ENCODE measurements at places on chromosomes 12 and 14.
A peak's percentile ranks its signal among the peaks of the same experiment; 100 is the strongest.

- DNase-seq = no peak
Measured at GRCh38 chr12:70581208-70581607, 56.0 kb downstream of the PTPRB start.

DNA sequence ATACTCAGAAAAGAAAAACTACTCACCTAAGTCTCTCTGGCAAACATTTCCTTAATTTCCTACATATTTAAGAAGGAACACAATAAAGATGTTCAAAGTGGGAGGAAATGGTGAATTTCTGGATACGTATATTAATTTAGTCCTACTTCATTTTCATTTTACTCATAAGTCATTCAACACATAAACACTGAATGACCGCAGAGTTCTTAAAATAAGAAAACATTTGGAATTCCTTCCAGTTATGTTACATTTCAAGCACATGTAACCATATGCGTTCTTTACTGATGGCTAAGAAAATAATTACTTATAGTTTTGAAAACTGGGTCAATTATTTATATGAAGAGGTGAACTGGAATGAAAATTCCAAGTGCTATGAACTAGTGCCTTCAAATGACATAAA, 409.3 kb downstream of the BCAT1 start:
- DNase-seq = no peak

GRCh38 chr14:63747846-63748245, 20.0 kb upstream of the SGPP1 start:
- DNase-seq = no peak

GRCh38 chr12:119012179-119012578, 30.8 kb downstream of the SRRM4 start:
- DNase-seq = no peak

GRCh38 chr14:50943943-50944646, at the start of gene PYGL:
PYGL (minus strand) TSS chr14:50944483; CDS start chr14:50944403, 80 bp downstream.
- DNase-seq = peak; percentile 33

GRCh38 chr12:92540782-92541423, 161.9 kb upstream of the PLEKHG7 start:
- no peak for DNase-seq

- no peak for DNase-seq
Measured at GRCh38 chr12:4780641-4781611, 60.7 kb downstream of the GALNT8 start.

DNA sequence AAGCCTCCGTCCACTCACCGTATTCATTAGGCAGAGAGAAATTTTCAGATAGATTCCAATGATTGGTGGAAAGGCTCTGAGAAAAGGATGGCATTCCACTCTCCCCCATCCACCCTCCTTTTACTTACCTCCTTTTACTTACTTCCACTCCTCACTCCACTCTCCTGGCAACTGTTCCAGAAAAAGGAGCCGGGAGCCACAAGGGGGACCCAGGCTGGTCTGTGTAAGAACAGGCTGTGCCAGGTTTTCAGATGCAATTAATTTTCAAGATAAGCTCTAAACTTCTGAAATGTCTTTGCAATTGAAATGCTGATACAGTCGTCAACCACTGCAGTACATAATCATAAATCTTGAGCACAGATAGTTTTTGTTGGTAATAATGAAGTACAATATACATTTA, 248.8 kb downstream of the ANO6 start:
- no peak for DNase-seq

GRCh38 chr12:113582521-113583218, 111.0 kb upstream of the LHX5 start:
- no peak for DNase-seq

DNA sequence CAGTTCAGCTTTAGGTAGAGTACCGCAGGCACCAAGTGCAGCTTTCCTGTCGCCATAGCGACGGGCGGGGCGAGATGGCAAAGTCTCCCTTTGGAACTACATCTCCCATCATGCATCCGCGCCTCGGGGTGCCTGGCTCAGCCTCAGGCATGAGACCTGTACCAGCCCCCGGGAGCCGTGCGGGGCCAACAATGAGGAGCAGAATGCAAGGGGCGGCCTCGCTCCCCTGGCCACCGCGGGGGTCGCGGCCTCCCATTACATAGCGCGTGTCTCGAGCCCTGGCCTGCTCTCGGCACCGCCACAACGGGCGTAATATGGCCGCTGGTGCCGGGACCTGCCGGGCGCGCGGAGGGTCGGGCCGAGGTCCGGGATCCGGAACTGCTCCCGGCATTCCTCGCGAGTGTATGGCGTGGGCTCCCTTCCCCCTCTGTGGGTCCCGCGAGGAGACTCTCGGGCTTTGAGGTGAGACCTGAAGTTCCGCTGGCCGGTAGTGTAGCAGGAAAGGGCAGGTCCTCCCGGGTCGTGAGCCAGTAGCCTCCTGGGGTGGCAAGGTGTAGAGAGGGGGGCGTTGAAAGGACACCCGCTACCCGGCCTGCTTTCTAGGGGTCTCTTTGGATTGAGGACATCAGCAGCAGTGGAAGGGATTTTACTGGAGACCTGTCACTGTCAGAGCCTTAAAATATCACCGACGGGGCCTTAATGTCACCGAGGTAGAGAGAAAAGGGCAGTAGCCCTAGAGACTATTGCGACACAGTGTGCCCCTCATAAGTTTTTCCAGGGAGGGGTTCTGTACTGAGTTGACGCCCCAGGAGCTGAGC, at the start of gene THTPA:
THTPA (plus strand) TSS at position 390 of the 818 bp plus-strand sequence. CDS start 487 bp downstream, outside the sequence.
- peak; percentile 90 for DNase-seq

- no peak for DNase-seq
Measured at GRCh38 chr14:93797536-93797935, 9.3 kb upstream of the PRIMA1 start.

DNA sequence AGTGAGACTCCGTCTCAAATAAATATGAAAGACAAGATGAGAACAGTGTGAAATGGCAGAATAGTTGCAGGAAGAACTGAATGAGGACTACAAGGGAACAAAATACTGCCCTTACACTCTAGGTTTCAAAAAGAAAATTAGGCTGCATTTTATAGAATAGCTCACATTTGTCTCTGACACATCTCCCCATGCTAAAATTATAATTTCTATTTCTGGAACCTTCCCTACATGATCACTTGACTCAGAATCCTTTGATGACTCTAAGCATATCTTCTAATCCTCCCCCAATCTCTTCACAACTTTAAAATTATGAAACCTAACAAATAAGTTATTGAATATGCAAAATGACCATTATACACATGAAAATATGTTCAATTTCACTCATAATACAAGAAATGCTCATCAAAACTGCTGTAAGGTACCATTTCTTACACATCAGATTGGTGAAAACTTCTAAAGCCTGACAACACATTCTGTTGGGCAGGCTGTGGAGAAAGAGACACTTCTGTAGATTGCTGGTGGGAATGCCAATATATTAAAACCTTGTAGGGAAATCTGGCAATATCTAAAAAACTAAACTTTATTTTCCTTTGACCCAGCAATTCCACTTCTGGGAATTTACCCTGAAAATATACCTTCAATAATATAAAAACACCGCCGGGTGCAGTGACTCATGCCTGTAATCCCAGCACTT, 4.3 kb upstream of the HIGD1C start:
- DNase-seq = no peak

GRCh38 chr12:59946635-59947034, 350.8 kb downstream of the SLC16A7 start:
- DNase-seq = no peak

DNA sequence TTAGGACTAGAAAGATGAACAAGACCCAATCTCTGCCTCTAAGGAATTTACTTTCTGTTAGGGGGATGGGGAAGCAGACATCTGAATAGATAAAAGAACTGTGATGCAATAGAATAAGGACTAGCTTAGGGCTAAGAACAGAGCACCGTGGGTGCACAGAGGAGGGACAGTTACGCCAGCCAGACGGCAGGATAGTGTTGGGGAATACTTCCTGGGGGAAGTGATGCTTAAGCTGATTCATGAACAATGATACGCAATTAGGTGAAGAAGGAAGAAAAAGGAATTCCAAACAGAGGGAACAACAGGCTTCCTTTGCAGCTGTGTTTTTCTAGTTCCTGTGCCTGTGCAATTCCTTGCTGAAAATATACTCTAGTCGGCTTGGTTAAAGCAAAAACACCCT, 501.1 kb downstream of the APAF1 start:
- no peak for DNase-seq

DNA sequence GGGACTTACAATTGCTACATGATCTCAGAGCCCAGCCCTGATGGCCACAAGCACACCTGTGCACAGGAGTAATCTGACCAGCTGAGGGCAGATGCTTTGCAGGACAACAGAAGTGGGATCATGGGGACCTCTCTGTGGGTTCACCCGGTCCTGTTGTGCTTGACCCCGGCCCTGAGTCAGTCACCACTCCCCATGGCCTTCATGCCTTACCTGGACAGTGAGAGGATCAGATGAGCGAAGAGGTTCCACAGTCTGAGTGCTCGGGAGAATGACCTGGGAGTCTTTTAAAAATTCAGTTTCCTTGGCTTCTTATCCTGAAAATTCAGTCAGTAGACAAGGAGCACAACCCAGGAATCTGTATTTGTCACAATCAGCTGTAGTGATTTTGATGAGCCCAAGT, 88.1 kb downstream of the NTF3 start:
- DNase-seq = no peak

GRCh38 chr12:111453071-111453989, 47.6 kb downstream of the SH2B3 start:
- no peak for DNase-seq

DNA sequence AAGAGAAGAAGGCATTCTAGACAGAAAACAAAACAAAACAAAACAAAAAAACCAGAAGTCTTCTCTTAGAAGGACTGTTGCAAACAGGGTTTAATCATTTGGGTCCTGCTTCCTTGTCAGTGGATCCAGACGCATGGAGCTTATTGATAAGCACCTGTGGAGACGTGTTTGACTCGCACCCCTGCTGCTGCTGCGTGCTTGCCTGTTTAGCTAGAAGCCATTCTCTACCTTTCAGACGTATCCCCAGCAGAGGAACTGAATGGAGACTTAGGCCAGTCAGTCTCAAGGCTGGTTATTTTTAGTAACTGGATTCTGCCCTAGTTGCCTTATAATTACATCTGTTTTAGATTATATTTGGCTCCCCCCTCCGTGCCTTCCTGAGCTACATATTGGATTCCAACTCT, 186.1 kb upstream of the EEA1 start:
- DNase-seq = no peak

- no peak for DNase-seq
Measured at GRCh38 chr14:104335611-104336010, 197.2 kb downstream of the KIF26A start.

DNA sequence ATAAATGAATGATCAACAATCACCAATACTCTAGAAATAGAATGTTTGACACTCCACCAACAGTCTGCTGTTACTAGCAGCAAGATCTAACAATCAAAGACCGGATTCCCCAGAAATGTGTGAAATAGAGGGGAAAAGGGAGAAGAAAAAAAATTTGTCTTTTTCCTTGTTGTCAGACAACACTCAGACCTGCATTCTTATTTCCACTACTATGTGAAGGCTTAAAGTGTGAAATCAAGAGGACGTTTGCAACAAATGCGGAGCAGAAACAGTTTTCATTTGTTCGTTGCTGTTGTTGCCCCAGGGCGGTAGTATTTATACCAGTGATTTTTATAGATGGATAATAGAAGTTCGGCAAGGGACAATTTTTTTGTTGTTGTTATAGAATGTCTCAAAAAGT, 9.2 kb downstream of the NKX2-1 start:
- no peak for DNase-seq

DNA sequence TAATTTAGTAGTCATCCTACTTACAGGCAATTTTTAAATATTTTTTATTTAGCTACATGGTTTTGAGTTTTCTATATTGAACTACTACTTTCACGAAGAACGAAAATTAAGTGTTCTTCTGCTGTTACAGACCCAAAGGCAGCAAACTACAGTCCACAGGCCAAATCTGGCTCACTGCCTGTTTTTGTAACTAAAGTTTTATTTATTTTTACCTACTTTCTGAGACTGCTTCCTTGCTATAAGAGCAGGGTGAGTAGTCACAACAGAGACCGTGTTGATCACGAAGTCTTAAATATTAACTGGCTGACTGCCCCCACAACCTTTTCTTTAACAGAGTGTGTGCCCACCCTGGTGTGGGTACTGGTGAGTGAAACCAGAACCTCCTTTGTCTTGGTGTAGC, 11.6 kb downstream of the RBM19 start:
- DNase-seq = no peak

- DNase-seq = no peak
Measured at GRCh38 chr12:77120156-77121085, 55.1 kb upstream of the E2F7 start.

DNA sequence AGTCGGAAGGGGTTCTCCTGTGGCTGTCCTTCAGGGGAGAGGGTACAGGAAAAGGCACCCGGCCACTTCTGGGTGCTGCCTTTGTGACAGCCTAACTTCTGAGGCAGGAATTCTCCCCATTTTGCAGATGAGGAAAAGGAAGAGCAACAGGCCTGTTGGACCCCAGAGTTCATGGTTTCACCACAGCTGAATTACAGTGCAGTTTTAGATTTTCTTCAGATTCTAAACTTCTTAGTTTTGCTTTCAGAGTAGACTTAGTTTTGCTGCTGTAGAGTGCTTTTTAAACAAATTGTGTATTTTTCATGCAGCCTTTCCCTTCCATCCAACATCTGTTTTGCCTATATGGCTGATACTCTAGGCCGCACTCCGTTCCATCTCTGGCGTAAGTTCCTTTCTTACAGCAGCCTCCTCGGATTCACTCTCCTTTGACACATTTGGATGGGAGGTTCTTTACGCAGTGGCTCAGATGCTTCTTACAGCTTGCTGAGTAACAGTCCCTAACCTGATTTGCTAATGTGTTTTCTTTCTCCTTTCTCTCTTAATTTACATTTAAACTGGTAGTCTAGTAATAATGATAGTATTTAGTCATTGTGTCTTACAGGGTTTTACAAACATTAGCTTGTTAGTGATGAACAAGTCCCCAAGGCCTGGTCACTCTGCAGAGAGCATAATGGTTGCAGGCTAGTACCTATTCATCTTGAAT, 7.8 kb downstream of the TRAF3 start:
- no peak for DNase-seq

DNA sequence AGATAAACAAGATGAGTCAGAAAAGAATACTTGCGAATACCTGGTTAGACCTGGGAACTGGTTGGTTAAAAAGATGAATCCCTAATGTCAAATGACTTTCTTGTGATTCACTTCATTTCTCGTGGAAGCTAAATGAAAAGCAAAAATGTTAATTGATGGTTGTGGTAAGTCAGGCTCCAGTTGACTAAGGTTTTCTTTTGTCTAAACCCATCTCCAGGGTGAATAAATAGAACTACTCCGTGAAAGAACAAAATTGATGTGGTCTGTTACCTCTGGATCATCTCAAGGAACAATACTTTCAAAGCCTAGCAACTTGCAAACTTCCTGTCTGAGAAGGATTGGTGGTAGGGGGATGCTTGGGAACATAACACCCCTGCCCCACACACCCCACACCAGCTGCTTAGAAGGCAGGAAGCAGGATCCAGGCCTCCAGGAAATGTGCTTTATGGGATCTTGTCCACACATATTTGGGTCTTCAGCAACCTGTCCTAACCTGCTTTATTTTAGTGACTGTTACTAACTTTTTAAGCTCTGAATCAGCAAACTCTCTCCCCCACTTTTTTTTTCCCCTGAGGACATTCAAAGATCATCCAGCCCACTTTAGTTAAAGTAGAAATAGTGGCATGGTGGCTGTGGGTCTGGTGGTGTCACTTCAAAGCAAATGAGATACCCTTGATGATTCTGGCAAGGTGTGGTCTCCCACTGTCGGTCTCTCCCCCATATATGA, 60.4 kb upstream of the PTHLH start:
- no peak for DNase-seq

All from NCI-H1092 (cell line).